Left colon (tissue), 2 donors: ENCODE measurements at places on chromosomes 12 and 14.

DNA sequence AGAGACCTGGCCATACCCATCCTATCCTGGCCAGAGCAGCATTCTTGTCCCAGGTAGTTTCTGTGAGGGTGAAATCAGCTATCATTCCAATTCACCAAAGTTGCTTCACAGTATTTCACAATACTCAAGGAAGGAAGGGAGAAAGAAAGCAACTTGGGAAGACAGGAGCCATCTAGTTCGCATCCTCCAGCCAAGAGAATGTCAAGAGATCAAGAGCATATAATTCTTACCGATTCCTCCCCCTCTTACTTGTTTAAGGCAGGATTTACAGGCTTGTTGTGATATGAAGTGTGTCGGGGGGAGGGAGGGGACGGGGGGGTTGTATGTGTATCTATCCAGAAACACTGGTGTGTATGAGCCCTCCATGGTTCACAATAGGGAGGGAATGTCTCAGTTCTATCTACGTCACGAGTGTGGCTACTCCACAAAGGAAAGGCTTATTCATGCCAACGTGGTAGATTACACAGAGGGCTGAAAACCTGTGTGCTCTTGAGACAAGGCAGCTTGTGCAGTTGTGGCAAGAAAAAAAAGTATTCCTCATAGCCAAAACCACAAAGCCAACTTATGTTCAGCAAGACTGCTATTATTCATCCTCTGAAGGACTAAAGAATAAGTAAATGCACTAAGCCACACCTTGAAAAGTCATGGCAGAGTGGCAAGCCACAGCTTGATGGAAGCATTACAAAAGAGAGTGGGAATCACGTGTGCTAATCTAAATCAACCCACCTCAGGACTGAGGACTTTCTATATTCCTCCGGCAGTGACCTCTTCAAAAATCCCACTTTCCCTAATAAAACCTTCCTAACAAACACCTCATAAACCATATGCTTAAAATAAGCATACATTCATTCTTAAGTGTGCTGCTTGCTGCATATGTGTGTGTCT lies 35.0 kb downstream of the CORO1C start:
- DNase-seq: no peak

- peak; percentile 4 for DNase-seq
Observed at GRCh38 chr14:32682214-32682613, 256.5 kb upstream of the NPAS3 start.

GRCh38 chr12:53659571-53659981 lies 16.3 kb downstream of the ATP5MC2 start:
- DNase-seq: no peak

DNA sequence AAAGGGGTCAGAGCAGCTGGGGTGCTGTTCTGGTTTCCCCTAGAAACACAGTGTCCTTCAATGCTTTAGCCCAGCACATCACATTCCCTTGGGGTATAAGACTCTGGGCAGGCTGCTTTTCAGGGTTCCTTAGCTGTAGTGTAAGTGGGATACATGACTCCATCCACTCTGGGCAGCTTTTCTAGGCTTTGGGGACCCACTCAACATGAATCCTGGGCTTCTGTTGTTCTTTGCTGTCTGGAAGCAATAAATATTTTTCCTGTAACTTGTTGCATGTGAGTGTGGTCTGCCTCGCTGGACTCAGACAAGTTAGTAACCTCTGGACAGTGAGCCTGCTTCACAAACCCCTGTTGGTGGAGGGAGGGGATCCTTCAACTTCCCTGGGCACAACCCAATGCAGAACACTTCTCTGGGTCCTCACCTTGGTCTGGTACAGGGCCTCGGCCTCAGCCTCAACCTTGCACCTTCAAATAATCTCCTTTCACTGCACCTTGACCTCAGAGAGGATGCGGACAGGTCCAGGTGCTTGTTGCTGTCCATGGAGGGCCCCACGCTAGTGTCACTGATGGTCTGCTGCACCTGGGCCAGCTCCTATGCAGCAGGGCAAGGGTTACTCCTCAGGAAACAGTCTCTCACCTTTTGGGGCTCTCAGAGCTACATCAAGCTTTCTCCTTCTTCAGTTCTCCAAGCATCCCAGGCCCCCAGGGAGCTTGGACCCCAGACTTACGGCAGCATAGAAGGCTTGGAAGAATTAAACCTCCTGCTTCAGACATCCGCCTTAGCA lies 13.5 kb upstream of the KRT73 start:
- no peak for DNase-seq

GRCh38 chr14:90627478-90627877 lies 188.8 kb downstream of the TTC7B start:
- no peak for DNase-seq

GRCh38 chr12:49129332-49130150 lies 1.7 kb downstream of the TUBA1B start:
- DNase-seq: no peak

DNA sequence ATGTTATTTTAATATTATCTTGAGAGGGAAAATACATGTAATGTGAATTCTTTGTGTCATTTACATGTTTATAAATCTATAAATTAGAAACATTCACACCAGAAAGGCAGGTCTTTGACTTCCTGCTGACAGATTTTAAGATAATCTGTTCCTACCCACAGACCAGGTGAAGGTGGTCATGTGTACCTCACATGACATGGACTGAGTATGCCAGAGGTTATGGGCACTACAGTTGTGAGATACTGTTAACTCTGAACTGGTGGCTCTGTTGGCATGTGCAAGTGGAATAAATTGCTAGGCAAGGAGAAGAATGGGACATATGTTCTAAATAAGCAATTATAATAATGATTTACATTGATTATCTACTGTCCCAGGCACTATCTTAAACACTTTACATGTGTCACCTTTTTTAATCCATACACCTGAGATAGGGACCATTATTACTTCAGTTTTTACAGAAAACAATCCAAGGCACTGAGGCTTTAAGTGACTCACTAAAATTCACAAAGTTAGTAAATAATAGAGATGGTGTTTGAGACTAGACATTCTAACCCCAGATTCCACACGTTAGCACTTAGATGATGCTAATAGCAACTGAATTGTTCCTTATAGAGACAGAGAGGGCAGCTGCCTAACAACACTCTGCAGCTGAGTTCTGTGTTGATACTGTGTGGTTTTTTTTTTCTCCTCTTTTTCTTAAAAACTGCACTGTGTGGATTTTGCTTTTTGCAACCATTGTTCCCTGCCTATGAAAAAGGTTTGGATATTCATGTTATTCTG lies 23.8 kb downstream of the SLC16A7 start:
- DNase-seq: no peak

DNA sequence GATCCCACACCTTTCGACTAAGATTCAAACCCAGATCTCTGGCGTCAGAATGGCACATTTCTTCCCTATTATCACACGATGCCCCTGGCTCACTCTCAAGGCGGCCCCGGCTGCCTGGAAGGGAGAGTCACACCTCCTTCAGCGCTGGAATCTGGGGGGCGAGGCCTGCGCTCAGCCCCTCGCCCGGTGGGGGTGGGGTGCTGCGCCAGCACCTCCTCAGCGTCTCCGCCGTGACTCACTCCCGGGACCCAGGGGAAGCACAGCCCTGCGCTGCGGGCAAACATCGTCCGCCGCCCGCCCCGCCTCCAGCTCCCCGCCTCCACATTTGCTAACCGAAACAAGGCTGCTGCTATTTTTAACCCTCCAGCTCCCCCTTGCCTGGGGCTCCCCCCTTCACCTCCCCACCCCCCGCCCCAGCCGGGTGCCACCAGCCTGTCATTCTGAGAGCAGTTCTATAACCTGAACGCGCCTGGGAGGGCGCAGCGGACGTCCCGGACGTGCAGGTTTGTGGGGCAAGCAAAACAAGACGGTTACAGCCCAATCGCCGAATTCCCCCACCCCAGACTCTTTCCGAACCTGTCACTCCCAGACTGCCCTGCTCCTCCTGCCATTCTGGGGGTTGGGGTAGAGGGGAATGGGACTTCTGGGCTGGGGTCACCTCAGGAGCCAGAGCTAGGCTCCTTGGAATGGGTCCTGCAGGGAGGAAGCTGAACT lies 6.7 kb downstream of the HDAC7 start:
- peak; percentile 91 for DNase-seq

- no peak for DNase-seq
Observed at GRCh38 chr14:89394972-89395371, 22.1 kb downstream of the FOXN3 start.

DNA sequence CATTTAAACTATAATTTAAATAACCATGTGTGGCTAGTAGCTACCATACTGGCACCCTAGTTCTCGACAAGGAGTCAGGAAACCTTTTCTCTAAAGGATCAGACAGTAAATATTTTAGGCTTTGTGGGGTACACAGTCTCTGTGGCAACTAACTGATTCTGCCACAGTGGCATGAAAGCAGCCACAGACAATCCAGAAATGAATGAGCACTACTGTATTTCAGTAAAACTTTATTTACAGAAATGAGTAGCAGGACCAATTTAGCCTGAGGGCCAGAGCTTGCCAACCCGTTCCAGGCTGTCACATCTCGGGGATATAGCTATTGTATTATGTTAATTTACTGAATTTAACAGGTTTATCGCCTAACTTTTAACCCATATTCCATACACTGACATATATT lies 278.7 kb downstream of the ITPR2 start:
- DNase-seq: no peak

GRCh38 chr12:47238669-47239114 lies 158.9 kb upstream of the AMIGO2 start:
- no peak for DNase-seq

- no peak for DNase-seq
Observed at GRCh38 chr12:5798242-5799015, 146.6 kb downstream of the ANO2 start.

GRCh38 chr14:99654235-99654985 lies 9.5 kb downstream of the HHIPL1 start:
- DNase-seq: peak; percentile 64

DNA sequence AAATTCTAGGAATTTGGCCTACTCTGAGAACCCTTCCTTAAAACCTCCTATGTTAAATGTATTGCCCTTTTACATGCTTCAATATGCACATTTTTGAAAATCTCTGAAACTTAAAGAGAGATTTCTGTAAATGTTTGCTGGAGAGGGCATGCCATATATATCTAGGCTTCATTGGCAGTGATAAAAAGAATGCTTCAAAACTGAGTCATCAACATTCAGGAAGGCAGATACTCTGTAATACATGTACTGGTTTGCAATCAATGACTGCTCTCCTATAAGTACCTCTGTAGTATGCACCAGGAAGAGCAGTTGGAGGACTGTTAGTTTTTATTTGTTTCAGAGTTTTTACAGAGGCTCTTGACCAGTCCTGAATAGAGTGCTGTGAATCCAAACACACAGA lies 739.9 kb downstream of the SLC16A7 start:
- no peak for DNase-seq

GRCh38 chr12:95629392-95629791 lies 78.1 kb upstream of the USP44 start:
- no peak for DNase-seq

DNA sequence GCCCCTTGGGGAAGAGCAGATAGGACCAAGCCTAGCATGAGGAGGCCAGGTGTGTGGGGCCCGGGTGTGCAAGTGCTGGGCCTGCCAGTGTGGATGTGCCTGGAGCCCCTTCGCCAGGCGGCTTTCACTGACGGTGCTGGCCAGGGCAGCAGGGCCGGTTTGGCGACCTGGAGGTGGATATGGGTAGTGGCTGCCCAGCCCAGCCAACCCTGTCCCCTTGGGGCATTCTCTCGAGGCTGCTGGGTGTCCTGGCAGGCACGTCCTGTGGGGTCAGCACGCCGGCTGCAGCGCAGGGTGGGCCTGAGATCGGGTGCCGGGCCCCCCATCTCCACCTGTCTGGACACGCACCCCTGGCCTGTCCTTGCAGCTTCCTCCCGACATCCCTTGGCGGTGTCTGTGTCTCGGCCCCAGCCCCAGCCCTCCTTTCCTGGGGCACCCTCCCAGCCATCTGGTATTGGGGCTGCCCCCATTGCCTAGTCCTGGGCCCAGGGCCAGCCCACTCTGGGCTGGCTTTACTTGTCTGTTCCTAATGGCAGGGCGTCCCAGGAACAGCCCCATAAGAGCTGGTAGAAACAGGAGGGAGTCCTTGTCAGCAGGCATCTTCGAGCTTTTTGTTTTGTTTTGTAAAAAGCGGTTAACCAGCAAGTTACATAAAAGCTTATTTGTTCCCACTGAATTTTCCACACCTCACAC lies 7.2 kb upstream of the CRIP2 start:
- DNase-seq: no peak

DNA sequence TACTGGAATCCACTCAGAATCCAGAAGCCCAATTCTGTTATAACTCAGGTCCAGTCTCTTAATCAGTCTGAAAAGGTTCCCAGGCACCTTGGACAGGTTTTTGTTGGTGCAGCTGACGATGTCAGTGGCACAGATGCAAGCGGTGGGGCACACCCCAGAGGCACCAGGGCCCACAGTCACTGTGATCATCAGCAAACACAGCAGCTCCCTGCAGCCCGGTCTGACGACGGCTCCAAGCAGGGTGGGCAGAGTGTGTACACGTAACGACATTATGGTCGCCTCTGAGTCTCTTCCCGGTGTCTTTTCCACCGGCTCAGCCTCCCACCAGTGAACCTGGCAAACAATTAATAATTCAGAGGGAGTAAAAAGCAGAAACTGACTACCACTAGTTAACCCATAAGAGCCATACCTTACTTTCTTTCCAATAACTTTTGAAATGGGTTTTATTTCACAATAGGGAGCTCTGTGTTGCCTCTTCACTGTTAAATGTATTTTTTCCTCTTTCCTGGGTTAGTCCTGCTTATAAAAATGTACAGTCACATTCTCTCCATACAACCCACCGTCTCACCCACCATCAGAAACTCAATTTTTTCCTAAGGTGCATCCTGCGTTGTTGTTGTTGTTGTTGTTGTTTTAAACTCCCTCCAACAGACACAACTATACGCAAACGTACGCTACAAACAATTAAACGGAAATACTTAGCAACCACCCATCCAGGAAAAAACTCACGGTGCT lies 521 bp upstream of the PCED1B start:
- DNase-seq: peak; percentile 48

GRCh38 chr14:104350463-104351185 lies 212.2 kb downstream of the KIF26A start:
- no peak for DNase-seq

- DNase-seq: no peak
Observed at GRCh38 chr12:45284096-45284901, 68.4 kb downstream of the ANO6 start.

GRCh38 chr12:121953695-121954094 lies 35.3 kb downstream of the CFAP251 start:
- DNase-seq: no peak

GRCh38 chr12:23906329-23906728 lies 43.1 kb downstream of the SOX5 start:
- DNase-seq: no peak

DNA sequence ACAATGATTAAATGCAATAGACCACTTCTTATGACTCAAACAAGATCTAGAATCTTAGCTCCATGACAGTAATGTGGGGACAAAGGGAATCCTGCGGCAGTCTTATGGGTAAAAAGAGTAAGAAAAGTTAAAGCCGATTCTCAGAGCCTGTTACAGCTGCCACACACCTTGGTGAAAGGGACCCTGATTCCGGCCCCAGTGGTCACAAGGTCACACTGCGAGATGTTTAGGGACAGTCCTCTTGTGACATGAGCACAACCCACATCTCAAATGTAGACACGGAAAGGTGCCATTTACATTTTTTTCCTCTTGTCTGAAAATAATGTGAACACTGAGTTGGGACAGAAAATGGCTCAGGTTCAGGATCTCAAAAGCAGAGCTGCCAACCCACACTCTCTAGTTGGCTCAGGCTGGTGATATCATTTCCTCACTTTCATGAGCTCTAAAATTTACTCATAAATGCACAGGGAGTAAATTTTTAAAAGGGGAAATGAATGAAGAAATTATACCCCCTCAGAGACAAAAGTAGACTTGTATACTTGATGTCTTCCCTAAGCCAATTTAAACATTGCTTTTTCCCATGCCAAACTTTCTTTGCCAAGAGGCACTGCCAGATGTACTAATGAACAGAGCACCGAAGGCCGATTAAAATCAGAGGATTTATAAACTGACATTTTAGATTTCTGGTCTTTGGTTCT lies 113.1 kb upstream of the OVCH1 start:
- no peak for DNase-seq
